ENCODE measurements at places on chromosomes 5 and 9.

GRCh38 chr9:20599195-20599594, 23.1 kb downstream of the MLLT3 start:
- no peak for DNase-seq

- DNase-seq, result no peak
Observed at GRCh38 chr9:125494653-125494915, 212.4 kb downstream of the MAPKAP1 start.

DNA sequence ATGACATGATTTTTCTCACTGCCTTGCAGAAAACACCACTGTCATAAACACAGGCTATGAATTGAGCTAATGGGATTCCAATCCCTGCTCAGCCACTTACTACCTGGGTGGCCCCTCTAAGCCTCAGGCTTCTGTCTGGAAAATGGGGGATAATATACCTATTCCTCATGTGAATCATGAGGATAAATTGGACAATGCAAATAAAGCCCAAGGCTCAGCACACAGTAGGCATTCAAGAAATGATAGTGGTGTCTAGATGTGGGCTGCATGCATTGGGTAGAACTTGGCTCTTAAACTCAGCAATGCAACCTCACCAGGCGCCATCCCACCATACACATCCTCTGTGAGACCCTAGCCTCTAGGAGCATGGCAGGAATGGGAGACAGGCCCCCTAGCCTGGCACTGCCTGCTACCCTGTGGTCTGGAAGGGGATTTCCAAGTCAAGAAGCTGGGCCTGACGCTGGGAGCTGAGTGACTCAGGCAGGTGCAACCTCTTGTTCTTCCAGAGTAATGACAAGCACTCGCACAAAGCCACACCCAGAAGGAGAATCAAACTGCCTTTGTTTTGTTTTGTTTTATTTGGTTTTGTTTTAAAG, 2.3 kb upstream of the TNIP1 start:
- no peak for DNase-seq

DNA sequence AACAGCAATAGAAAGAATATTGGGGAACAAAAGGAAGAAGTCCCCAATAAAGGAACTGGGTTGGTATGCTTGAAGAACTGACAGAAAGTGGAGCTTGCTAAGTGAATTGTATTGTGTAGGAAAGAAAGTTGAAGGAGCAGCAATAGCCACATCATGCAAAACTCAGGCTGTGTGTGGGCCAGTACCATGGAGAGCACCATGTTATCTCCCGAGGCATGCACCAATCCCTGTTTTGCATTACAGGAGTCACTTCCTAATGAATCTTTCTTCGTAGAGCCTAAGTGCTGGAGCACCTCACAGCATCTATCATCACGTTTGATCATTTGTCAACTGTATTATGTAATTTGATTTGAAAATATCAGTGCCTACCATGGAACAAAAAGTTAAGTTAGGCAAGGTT, 137.7 kb upstream of the NMUR2 start:
- no peak for DNase-seq

- no peak for DNase-seq
Observed at GRCh38 chr5:73152411-73153388, 20.3 kb upstream of the TMEM174 start.

GRCh38 chr5:26492906-26493459, 545.4 kb downstream of the CDH9 start:
- DNase-seq, result no peak

DNA sequence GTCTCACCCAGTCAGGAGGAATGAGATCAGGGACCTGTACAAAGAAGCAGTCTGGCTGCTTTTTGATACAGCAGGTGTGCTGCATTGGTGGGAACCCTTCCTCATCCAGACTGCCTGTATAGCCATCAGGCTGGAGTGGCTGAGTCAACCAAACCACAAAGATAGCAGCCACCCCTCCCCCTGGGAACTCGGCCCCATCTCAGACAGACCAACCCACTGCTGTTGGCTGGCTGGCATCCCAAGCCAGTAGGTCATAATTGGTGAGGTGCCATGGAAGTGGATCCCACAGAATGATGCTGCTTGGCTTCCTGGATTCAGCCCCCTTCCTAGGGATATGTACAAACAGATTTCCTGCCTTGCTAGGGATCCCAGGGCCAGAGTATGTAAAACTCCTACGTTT, 60.9 kb downstream of the YTHDC2 start:
- DNase-seq, result no peak

- no peak for DNase-seq
Observed at GRCh38 chr9:115412656-115413055, 294.7 kb upstream of the TNC start.

- DNase-seq, result no peak
Observed at GRCh38 chr9:118236625-118237024, 532.4 kb downstream of the TLR4 start.

DNA sequence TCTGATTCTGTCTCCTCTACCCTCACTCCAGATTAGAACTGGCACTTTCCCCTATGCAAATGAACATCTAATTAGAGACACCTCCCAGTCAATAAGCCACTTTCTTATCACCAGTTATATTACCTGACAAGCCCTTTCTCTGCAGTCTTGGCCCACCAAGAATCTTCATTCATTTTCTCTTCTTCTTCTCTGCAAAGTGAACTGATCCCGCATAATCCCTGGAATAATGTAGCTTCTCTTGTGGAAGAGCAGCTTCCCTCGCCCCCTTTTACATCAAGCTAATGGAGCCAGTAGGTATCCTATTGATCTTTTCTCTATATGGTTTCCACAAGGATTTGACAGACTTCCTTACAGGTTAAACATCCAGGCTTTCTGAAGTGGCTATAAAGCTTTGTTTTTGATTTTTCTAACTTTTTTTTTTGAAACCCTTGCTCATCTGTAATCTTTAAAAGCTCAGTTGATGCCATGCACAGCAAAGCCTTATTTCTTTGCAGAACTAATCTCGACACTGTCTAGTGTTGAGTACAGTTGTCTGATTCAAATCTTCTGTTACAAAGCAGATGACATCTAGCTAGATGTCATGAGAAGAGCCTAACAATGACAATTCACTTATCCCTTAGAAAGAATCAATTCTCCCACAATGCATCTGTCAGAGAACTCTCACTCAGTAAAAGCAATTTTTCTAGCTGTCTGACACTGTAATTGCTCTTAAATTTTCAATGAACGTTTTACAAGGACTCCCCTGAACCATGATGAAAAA, 281.4 kb downstream of the ISL1 start:
- no peak for DNase-seq

- DNase-seq, result no peak
Observed at GRCh38 chr9:4515958-4516375, 25.7 kb downstream of the SLC1A1 start.

- DNase-seq, result no peak
Observed at GRCh38 chr9:120855827-120856670, 13.3 kb upstream of the PSMD5 start.

GRCh38 chr9:97527626-97528528, 26.4 kb downstream of the TMOD1 start:
- no peak for DNase-seq

DNA sequence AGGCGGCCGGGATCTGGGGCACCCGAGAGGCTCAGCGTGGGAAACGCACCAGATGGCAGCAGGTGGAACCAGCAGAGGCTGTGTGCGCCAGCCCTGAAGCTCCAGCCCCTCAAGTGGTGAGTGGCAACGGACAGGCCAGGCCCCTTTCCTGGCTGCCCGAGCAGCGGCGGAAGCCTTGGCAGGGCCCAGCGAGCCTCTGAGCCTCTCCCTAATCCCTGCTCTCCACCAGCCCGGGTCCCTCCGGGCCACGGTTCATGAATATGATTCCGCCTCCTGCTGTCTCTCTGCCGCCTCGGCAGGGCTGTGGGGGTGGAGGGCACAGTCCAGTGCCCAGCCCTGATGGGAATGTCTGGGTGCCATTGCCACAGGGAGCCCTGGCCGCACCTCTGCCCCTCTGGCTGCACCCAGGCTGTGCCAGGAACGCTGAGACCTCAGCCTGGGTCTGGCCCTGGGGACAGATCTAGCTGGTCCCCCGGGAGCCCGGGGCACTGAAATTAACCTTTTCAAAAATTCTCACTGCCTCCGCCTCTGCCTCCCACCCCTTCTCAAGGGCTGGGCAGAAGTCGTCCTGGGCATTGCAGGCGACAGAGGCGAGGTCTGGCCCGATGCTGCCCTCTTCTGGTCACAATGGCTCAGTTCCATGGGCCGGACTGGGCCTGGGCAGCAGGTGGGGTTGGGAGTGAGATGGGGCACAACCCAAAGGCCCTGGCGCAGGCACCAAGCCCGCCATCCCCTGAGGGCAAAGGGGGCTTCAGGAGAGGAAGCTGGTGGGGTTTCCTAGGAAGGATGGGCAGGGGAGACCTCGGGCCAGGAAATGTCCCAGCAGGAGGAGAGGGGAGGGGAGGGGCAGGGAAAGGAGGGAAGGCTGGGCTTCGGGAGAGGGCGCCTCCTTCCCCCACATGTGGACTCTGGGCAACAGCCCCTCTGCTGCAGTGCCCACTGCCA, 20.3 kb downstream of the CCDC187 start:
- peak; percentile 85 for DNase-seq

- no peak for DNase-seq
Observed at GRCh38 chr9:127796225-127796813, 6.4 kb upstream of the FPGS start.

DNA sequence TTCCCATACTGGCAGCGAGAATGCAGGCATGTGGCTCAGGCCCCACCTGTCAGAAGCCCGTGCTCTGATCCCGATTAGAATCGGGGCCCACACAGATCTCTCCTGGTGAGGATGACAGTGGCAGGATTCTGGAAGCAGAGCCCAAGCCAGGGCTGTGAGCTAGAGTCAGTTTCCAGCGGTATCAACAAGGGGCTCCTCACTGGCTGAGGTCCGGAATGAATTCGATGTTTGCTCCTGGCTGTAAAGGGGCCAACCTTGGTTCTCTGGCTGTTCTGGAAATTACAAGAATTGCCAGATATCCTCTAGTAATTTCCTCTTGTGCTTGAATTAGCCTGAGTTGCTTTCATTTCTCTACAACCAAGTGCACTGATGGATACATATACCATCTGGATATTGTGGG, 129.1 kb upstream of the SPRY4 start:
- DNase-seq, result no peak

GRCh38 chr5:73954381-73954780, 328.4 kb downstream of the ARHGEF28 start:
- no peak for DNase-seq

DNA sequence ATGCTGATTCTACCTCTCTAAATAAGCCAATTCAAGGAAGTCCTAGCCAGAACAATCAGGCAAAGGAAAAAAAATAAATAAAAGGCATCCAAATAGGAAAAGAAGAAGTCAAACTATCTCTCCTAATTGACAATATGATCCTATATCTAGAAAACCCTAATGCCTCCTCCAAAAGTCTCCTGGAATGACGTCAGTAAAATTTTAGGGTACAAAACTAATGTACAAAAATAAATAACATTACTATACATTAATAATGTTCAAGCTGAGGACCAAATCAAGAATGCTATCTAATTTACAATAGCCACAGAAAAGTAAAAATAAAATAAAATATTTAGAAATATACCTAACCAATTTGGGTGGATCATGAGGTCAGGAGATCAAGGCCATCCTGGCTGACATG, 33.8 kb upstream of the C6 start:
- DNase-seq, result no peak

GRCh38 chr5:128773378-128773777, 191.9 kb upstream of the SLC27A6 start:
- no peak for DNase-seq

DNA sequence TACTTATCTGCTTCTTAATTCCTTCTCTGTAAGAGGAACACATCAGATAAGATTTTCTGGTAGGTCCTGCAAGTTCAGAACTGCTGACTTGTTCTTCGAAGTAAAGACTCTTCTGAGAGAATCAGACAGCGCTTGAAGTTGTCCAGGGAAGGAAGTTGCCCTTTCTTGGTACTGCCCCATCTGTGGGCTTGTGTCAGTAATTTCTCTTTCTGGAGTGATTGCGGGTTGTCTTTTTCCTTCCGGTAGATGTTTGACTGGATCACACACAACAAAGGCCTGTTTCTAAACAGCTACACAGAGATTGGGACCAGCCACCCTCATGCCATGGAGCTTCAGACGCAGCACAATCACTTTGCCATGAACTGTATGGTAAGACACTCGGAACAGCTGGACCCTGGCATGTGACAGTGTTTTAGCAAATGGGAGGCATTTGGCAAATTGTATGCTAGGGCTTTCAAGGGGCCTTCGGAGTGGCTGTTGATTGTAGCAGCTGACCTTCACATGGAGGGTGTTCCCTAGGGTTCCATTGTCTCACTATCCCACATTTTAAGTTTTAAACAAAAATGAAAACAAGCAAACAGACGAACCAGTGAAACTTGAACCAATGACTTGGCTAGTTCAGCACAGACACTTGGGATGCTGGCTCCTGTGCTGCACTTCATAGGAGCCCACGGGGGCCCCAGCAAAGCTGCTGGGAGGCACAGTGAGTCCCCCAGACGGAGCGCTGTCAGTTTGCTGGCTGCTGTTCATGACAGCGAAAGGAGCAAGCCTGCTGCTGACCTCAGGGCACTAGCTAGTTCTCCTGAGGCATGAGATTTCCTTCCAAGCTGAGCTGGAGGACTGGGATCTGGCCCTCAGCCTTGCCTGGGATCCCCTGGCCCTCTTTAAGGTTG, 149.9 kb downstream of the TRIO start:
- DNase-seq, result no peak

DNA sequence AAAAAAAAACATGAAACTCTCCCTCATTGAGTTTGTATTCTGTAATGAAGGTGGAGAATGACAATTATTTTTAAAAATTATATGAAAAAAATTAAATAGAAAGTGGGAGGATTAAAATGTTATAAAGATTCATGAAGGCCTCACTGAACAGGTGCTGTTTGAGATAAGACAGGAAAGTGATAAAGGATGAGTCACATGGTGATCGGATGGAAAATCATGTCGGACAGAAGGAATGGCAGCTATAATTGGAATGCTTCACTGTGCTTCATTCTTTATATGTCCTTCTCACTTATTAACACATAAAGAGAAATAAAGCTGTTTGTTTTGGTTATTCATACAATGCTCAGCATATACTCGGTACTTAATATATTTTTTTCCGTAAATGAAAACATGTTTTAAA, 464.5 kb upstream of the RGMB start:
- DNase-seq, result no peak

DNA sequence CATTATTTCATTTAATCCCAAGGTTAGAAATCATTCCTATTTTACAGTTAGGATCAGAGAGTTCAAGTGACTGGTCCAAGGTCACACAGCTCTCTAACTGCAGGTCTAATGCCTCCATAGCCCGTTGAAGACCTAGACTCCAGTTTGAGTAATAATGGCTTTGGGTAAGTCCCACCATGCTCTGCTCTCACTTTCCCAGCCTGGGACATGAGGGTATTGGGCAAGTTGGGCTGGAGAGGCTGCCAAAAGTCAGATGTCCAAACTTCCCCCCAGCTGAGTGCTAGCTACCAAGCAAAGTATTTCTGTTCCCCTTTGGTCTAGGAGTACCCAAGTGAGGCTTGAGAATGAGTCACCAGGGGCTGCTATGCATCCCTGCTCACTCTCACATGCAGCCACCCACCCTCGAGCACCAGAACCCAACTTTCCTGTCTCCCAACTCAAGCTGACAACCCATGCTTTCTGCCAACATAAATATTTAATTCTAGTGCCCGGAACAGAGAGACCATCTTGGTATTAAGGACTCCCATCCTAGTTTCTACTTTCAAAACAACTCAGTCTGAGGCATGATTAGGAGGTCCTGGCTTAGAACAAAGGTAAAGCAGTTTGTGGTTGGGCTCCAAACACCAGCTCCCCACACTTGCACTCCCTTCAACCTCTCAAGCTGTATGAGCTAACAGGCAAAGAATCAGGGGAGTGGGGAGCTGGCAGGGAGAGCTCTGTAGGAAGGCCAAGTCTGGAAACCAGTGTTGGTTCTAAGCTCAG, 236.5 kb upstream of the TRIM32 start:
- no peak for DNase-seq
